ENCODE measurements at places on chromosomes 5 and 9.

DNA sequence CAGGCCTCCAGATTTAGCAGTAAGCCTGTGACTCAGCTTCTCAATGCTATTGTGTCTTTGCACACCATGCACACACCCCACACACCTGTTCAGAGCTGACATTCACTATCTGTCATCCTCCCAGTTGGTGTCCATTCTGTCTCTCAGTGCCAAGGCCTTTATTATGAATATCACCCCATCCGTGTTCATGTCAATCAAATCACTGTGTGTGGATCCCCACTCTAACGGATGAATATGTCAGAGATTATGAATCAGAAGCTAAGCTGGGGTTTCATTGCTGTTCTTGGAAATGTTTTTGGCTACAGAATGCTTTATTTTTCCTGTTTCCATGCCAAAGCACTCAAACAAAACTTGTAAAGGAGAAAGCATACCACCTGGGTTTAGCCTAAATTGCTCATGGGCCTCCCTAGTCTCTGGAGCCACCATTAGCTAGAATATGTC, 9.4 kb upstream of the MAMDC2 start:
- DNase-seq = no peak

GRCh38 chr5:54480296-54480695, 24.8 kb downstream of the HSPB3 start:
- DNase-seq = no peak

GRCh38 chr5:143117821-143118220, 285.7 kb downstream of the NR3C1 start:
- no peak for DNase-seq

- DNase-seq = no peak
Measured at GRCh38 chr9:27442464-27442863, 81.6 kb upstream of the IFNK start.

DNA sequence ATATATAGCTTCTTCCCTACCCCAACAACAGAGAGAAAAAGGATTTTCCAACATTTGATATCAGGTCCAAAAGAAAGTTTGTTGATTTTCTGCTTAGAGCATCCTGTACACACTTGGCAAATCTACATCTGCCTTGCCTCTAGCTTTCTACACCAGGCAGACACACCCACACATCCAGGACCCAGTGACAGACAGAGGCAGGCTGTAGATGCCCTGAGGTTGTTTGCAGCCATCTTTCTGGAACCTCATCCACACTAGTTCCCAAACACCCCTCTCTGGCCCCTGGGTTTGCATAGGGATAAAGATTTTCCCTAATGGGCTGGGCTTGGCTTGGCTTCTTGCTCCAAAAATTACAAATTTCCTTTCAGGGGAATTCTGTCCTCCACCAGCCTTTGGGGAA, 138.2 kb upstream of the FST start:
- DNase-seq = no peak

GRCh38 chr5:35345222-35345621, 114.9 kb upstream of the PRLR start:
- no peak for DNase-seq

GRCh38 chr9:91562416-91562815, 138.8 kb upstream of the NFIL3 start:
- DNase-seq = no peak

DNA sequence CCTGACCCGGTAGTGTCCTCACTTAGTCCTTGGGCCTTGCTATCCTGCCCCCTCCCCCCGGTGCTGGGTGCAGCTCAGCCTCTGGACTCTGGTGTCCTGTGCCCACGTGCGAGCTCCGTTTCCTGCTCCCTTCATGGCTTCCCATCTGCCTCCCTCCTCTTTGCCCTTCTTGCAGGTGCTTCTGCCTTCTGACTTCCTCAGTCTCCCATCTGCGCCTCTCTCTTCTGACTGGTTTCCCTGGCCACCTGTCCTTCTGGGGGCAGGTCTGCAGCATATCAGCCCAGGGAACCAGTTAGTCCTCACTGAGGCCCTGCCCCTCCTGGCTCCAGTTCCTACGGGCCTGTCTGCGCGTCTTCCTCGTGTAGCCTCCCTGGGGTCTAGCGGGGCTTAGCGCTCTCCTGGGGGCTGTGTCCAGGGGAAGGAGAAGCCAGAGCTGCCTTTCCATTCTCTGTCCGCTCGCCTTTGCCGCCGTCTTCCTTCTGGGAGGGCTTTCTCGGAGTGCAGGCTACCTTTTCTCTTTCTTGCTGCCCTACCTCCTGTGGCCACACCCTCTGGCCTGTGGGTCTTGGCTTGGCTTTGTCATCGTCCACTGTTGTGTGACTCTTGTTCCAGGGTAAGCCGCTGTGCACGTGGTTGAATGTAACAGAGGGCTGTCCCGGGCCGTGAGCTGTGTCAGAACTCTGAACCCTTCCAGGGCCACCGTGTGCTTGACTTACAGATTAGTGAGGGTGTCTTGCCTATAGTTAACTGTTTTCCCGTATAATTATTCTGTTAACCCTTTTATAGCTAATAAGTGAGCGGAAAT, 51.8 kb downstream of the EHMT1 start:
- DNase-seq = no peak

DNA sequence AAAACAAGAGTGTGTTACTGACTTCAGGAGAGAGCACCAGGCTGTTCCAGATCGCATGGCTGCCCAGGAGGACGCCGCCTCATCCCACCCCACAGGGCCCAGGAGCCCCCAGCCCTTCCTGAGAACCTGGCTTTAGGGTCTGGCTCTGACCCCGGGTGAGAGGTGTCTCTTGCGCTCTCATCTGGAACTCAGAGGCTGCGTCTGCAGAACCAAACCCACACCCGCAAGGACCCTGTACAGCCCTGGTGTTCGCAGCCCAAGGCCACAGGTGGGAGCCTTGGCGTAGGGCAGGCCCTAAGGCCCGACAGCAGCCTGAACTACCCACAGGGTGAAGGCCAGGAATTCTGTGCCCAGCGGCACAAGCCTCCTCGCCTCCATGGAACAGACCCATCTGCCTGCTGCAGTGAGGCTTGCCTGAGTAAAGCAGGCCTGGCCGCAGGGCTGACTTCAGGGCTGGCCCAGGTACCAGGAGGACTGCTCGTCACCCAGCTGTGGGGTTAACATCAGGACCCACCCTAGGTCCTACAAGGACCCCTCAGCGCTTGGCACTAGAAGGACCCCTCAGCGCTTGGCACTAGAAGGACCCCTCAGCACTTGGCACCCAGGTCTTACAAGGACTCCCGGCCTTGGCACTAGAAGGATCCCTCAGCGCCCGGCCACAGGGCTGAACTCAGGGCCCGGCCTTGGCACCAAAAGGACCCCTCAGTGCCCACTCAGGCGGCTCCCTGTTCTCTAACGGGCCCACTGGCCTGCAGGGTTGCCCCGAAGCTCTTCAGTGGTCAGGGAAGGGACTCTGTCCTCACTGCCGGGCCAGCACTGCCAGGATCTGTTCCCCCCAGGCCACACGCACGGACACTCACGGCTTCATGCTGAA, 48.2 kb downstream of the NKD2 start:
- DNase-seq = no peak

- DNase-seq = peak; percentile 18
Measured at GRCh38 chr5:72559866-72560766, 52.9 kb upstream of the ZNF366 start.

DNA sequence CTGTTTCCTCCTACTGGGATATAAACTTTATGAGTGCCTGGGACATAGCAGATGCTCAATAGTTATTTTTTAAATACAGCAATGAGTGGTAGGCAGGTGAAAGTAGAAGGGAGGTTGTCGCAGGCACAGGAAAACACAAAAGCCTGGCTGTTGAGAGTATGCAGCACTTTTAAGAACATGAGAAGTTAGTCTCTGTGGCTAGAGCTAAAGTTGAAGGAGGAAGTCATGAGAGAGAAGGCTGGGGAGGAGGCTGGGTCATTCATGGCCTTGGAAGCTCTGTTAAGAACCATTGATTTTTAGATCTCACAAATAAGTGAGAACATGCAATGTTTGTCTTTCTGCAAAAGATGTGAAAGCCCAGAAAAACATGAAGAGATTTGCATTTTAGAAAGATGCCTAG, 126.7 kb downstream of the PRKACG start:
- DNase-seq = no peak

DNA sequence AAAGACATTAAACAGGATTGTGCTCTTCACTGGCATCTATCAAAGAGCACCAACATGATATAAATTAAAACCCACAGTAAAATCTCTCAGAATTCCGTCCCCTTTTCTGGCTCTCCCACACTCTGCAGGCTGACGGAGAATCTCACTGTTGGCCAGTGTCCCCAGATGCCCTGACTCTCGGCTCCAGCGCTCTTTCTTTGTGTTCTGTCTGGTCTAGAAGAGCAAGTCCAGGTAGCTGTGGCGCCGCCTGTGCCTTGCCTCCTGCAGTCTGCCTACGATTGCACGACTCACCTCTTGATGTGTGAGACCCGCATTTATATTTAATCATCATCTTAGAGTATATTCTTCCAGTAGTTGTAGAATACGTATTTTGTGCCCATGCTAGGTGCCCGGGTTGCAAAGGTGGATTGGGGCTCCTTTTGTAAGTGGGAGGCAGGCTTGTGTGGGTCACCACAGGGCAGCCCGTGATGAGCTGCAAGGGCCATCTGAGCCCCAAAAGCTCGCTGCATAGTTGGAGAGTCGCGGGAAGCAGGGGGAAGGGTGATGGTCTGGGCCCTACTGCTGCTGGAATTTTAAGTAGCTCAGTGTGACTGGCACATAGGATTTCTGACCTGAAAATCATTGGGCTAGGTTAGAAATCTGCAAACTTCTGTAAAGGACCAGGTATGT, 55.6 kb downstream of the EHMT1 start:
- DNase-seq = no peak

- no peak for DNase-seq
Measured at GRCh38 chr9:136693490-136694162, 6.4 kb upstream of the AGPAT2 start.

GRCh38 chr9:131670247-131671132, 69.4 kb downstream of the RAPGEF1 start:
- no peak for DNase-seq

DNA sequence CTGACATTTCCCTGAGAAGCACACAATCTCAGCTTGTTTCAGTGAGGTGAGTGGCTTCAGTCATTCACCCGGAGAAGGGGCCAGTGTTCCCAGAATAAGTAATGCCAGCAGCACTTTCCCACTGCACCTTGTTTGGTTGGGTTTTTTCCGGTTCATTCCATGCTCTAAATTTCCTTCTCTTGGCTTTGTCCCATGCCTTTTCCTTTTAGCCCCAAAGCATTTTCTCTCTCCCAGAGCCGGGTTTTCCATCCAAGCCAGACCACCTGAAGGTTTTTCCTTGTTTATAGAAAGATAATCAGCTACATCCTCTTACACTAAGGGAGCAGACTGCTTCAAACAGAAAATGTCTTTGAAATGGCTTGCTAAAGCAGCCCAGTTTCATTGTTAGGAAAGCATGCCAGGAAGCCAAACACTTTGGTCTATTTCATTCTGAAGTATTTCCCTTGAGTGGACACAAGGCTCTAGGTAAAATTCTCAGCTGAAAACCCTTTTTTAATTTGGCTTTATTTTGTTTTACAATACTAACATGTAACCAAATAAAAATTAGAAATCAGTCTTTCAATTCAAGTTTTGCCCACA, 501.6 kb downstream of the DTWD2 start:
- DNase-seq = no peak

DNA sequence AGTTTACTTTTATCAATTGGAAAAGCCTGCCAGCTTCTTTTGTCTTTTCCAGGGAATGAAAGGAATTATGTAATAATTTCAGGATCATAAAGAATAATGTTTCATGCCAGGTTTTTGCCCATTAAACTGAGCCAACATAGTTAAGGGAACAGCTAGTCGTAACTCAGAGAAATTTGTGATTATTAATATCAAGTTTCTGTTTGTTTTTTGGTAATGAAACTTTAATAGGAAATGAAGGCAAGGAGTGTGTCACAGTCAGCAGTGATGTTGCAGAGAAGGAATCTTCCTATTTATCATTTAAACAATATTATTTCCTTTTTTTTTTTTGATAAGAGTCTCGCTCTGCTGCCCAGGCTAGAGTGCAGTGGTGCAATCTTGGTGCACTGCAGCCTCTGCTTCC, 10.7 kb downstream of the NFIL3 start:
- no peak for DNase-seq

GRCh38 chr9:84668196-84669012, 1.1 kb upstream of the NTRK2 start:
- peak; percentile 58 for DNase-seq
